ENCODE measurements at places on chromosomes 3 and 15.

- DNase-seq, result no peak
Measured at GRCh38 chr15:78641102-78641748, at the start of gene CHRNB4. CHRNB4 (minus strand) TSS chr15:78641210; CDS start chr15:78641133, 77 bp downstream.

- no peak for DNase-seq
Measured at GRCh38 chr3:183189641-183190040, 27.1 kb upstream of the LAMP3 start.

DNA sequence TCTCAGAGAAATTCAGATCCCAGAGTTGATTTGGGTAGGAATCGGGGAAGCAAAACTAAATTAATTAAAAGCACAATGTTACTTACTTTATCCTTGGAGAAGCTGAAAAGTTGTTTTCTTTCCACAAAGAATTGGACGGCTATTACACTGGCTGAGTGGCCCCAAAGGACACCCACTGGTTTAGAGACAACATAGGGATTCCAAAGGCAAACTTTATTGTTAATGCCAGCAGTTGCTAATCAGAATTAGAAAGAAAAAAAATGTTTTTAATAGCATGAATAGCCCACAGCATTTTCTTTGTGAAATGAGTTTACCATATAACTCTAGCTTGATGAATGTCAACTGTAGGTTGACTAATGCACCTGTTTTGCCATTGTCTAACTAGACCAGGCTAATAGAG lies 51.7 kb downstream of the WDR49 start:
- DNase-seq, result no peak

DNA sequence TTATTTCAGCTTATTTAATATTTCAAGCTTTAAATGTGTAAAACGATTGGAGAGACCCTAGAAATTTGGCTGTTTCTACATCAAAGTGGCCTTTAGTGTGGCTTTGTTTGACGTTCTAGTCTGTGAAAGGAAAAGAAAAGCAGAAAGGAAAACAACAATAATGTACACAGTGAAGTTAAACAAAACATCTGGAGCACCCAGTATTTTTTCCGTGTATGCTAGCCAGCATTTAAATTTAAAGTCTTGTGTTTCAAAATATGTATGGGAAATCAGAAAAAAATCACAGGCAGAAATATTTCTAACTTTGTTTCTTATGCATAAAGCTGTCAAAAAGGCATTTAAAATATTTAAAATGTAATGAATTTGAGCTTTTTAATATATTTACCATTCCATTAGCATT lies 218.1 kb downstream of the NAALADL2 start:
- no peak for DNase-seq

- DNase-seq, result no peak
Measured at GRCh38 chr15:70490838-70491155, 272.6 kb downstream of the UACA start.

DNA sequence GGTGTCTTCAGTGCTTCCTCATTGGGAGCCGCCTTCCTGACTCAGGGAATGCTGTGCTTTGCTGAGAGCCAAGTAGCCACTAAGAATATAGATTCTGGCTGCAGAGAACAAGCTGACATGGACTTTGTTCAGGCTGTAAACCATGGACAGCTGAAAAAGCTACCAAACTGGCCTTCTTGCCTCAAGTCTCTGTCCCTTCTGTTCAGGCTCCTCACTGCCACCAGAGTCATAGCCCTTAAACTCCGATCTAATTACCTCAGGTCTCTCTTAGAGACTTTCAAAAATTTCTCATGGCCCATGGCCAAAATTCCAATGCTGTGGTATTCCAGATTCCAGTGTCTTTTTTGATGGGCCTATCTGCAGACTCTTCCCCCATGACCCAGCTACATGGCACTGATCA lies 19.4 kb upstream of the PTX3 start:
- no peak for DNase-seq

DNA sequence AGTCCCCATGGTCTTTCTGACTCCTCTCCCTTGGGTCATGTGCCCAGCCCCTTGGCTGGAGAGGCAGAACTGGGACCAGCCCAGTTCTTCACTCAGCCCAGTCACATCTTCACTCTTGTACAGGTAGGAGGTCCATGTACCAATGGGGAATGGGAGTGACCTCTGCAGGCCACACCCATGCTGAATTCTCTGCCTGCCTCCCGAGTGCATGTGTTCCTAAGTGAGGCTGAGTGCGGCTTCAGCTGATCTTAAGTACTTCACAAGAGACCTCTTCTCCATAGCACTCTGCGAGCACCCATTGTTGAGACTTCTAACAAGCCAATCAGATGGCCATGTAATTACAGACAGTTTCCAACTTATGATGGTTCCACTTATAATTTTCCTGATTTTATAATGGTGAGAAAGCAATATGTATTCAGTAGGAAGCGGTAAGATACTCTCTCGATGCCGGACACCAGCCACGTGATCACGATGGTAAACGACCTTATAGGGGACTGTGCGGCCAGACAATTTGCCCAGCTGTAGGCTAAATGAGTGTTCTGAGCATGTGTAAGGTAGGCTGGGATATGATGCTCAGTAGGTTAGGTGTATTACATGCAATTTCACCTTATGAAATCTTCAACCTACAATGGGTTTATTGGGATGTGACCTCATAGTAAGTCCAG lies 112.1 kb downstream of the KLF13 start:
- no peak for DNase-seq

- DNase-seq, result no peak
Measured at GRCh38 chr3:180433152-180433551, 168.8 kb upstream of the TTC14 start.

DNA sequence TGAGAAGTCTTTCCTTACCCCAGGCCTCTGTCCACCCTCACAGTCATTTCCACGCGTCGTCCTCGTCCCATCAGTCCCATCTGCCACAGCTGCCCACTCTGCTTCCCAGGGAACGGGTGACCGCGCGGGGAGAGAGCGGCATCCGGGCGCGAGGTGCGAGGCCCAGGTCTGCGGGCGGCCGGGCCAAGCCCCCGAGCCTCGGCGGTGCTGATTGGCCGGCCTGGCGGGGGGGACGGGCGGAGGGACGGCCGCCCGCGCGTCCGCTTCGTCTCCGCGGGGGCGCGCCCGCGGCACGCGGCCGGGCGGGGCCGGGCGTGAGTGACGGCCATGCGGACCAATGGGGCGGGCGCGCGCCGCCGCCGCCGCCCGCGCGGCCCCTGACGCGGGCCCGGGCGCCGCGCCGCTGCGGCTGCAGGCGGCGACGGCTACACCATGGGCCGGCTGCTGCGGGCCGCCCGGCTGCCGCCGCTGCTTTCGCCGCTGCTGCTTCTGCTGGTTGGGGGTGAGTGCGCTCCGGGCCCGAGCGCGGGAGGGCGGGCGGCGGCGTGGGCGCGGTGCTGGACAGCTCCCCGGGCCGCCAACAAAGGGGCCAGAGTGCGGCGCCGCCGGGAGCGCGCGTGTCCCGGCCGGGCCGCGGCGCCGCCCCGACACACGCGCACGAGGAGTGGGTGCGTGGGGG lies at the start of gene PODXL2:
Gene PODXL2, plus strand, starts transcription at position 398 of the 679 bp plus-strand sequence. Its CDS starts 35 bp downstream, at position 433.
- peak; percentile 10 for DNase-seq

DNA sequence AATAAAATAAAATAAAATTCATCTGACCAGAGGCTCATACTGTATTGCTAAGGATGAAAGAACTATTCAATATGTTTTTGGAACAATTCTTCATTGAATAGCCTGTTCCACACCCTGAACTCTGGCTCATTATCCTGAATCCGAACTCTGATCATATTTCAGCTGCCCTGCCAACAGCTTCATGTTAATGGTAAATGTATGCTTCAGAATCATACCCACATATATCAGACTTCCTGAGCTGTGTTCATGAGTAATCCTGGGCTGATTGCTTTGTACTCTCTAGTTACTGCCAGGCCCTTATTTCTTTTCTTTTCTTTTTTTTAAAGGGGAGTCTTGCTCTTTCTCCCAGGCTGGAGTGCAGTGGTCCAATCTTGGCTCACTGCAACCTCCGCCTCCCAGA lies 11.8 kb downstream of the INO80 start:
- DNase-seq, result no peak

GRCh38 chr3:19348500-19348899 lies 200.2 kb downstream of the KCNH8 start:
- no peak for DNase-seq

- DNase-seq, result no peak
Measured at GRCh38 chr15:76169911-76170800, 110.4 kb downstream of the TMEM266 start.

DNA sequence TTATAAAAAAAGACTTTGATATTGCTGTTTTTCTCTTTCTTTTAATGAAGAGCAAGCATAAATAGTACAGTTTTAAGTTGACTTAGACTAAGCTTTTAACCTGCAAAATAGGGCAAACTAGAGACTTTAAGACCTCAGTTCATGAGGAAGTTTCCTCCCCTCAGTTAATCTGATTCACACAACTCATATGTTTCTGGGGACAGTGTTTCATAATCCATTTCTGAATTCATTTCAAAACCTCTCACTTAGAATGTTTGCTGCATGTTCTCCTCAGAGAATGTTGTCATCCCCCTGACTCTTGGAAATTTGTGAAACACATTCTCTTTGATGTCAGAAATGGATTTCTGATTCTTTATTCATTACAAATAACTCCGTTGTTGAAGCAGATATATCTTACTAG lies 79.3 kb upstream of the SKOR1 start:
- DNase-seq, result no peak

GRCh38 chr3:105349684-105350387 lies 16.9 kb upstream of the ALCAM start:
- DNase-seq, result no peak
